AG09309 (cell line): ENCODE measurements at places on chromosomes 1 and 21.

GRCh38 chr1:230005040-230005439, 62.0 kb upstream of the GALNT2 start:
- no peak for DNase-seq

- DNase-seq = no peak
Observed at GRCh38 chr1:156742017-156742416, 1.1 kb upstream of the MRPL24 start.

GRCh38 chr1:71027991-71028390, 19.6 kb downstream of the PTGER3 start:
- DNase-seq = no peak

GRCh38 chr1:193070942-193071341, 11.5 kb downstream of the RO60 start:
- no peak for DNase-seq

GRCh38 chr1:91170571-91170970, 148.7 kb upstream of the ZNF644 start:
- DNase-seq = no peak

DNA sequence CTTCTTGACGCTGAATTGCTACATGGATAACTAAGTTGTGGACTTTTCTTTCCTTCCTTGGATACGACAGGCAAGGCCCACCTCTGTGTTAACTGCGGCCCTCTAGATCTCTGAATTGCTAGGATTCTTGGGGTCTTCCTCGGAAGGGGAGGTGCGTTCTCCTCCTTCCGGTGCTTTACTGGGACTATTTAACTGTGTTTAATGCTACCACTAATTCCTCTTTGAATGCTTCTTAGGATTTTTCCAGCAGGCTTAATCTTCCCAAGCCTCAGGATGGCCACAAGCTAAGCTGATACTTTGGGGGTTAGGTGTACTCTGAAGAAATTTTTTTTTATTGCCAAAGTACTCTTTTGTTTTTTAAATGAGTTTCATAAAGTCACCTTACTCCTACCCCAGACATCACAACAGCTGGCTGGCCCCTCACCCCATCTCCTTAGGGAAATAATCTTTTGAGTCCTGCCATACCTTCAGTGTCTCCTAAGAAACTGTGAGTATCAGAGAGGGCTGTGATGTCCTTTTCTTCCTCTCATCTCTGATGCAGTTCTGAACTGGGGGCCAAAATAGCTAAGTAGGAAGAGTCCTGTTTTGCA, 21.4 kb downstream of the KIRREL1 start:
- DNase-seq = no peak

DNA sequence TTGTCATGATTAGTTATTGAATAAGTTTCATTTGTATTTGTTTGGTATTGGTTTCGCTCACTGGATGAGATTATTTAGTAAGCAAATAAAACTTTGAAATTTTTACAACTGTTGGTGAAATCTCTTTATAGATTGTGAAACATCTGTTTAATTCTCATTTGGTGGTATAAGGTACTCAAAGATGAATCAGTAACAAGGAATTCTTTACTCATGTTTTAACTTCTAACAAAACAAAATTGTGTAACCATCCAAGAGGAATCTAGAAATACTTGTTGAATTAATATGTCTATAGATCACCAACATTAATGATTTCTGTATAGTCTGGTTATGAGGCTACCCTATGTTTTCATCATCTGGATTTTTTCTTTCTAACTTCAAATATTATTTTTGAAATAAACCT, 62.8 kb upstream of the USP25 start:
- peak; percentile 13 for DNase-seq

DNA sequence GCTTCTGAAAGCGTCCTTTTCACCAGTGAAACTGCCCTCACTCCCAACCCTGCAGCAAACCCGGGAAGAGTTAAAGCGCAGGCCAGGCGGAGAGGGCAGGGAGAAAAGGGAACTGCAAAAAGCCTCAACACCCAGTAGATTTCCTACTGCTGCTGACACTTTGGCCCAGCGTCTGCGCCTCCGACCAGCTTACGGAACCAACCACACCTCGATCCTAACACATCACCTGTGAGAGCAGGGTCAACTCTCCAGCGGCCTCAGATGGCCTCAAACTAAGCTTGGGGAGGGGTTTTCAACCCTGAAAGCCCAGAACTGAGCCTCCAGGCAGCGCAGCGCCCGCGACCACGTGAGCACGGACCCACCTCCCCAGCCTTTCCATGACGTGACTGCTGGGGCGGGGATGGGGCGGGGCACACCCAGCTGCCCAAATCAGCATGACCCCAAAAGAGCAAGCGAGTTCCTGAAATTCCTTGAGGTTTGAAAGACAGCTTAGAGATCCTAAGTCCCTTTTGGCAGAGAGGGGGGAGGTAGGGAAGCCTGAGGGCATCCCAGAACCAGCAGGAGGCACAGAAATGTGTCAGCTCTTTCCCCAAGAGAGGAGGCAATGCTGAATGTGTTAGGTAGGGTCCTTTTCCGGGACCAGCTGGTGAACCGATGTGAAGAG, 59.1 kb downstream of the ITPKB start:
- DNase-seq = no peak

DNA sequence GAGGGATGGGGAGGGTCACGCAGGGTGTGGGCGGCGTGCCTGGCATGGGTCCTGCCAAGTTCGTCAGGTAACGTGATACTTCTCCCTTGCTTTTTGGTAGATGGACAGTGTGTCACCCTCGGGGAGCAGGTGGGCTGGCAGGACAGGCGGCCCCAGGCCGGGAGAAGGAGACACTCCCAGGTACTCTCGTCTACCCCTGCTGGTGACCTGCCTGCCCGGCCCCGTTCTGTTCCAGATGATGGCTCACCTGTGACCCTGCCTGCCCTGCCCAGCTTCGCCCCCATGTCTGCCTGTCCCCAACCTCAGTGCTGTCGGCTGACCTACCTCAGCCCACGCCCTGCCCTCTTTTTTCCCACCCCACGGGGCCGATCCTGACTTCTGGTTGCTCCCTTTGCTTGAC, 144.7 kb downstream of the PCBP3 start:
- no peak for DNase-seq

GRCh38 chr1:212328248-212328647, 43.0 kb downstream of the PPP2R5A start:
- DNase-seq = no peak

DNA sequence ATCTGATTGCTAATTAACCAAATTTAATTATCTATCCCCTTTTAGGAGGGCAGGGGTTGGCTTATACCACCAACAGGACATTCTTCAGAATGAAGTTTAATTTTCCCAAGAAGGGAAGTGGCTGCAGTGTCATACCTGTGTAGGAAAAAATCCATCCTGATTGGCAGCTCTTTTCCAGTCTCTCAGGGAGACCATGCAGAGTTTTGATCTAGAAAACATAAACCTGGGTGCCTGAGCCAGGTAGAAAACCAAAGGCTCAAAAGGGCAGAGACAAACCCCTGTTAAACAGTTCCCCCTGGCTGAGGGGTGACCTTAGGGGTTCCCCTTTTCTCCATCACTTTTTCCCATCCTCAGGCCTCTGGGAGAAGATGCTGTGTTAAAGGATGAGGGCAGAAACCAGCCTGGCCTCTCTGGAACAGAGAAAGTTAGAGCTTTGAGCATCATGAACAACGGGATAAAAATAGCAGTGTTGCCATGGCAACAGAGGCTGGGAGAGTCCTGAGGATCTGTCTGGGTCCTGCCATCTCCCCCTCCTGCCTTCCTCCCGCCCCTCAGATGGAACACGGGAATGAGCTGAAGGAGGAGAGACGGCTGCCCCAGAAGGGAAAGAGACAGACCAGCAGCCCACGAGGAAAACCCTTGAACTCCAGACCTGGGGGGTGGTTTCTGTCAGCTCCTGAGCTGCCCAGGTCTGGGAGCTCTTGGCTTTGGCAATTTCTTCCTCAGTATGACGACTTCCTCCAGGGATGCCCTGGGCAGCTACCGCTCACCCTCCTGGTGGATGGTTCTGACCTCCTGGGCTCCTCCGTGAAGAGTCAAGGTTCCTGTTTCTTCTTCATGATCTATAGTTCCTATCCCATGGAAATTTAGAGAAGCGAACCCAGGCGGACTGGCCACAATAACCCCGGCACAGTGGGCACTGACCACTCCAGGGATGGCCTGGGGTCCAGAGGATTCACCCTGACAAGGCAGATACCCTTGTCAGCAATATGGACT, 14.0 kb upstream of the LEMD1 start:
- DNase-seq = no peak

DNA sequence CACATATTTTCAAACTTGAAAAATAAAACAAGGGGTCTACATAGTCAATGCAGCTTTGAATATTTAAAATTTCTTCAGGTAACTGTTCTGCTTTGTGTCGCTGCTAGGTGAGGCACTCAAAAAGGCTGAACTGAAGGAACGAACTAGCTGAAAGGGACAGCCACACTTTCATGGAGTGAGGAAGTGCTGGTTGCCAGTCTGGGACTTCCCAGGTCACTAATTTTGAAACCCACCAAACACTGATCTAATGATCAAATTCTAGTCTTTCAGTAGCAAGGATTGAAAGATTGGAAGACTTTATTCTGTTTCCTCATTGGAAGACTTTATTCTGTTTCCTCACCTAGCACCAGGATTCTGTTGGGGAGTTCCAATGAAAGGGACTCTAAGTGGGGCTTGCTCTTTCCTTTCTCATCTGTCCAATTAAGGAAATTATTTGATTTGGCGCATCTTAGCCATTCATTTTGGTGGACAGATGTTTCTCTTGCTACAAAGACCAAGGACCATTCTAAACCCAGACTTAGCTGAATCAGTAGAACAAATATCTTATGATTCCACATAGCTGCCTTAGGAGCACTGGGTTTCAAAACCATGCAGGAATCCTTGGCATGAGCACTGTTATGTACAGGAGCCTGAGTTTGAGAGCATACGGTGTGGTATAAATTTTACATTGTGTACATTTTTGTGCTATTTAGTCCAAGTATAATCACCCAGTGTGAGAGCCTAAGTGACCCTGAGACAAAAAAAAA, 10.9 kb upstream of the ARID1A start:
- no peak for DNase-seq

GRCh38 chr21:46265736-46266525, 19.5 kb downstream of the MCM3AP start:
- DNase-seq = no peak

DNA sequence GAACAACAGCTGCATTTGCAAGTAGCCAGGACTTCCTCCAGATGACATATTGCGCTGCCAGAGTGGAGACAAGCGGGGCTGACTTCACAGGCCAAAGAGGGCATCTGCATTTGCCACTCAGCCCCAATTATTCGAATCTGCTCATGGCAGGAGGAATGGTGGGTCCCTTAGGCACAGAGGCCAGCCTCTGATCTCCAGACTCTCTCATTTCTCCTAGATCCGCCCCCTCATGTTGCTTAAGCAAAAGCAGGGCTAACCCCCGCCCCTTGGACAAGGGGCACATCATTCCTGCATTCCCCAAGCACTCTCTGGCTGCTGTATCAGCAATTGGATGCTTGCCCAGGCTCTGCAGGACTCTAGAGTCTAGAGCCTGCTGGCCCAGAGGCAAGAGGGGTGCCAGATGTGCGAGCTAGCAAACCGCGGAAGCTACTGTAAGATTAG, 262.4 kb downstream of the ST6GALNAC3 start:
- peak; percentile 70 for DNase-seq

DNA sequence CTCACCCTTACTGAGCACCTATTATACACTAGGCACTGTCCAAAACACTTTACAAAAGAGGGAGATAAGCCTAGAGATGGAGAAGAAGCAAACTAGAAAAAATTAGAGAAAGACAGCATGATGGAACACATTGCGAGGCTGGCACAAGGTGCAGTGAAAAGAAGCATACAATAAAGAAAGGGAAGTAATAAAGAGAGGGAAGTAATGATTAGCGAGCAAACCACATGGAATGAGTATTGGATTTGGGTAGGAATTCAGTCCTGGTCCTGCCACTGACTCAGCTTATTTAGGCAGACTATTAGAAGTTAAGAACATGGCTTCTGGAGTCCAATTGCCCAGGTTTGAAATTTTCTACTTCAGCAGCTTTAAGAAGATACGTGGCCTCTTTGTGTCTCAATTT, 32.6 kb upstream of the FNBP1L start:
- no peak for DNase-seq

- DNase-seq = no peak
Observed at GRCh38 chr1:112524986-112525385, 16.2 kb downstream of the WNT2B start.

DNA sequence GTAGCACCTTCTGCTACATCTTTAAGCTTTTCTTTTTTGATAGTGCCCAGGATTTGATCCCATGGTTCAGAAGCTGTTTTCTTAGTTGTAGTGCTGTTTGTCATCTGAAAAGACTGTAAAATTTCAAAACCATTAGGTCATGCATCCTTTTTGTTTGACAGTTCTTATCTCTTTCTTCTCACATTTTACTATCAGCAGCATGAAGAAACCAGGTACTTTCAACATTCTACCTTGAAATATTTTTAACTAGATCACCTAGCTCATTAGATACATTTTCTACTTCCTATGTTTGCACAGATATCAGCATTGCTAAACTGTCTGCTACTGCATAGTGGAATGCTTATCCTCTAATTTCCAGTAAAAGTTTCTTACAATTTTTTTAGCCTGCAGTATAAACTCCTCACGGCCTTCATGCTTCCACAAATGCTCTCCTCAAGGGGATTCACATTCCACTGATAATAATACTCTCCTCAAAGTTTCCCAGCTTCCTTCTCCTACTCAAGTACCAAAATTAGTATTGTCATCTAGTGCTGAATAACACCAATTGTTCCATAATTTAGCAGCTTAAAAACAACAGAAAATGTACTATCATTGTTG, 243.9 kb upstream of the ZRANB2 start:
- DNase-seq = no peak

DNA sequence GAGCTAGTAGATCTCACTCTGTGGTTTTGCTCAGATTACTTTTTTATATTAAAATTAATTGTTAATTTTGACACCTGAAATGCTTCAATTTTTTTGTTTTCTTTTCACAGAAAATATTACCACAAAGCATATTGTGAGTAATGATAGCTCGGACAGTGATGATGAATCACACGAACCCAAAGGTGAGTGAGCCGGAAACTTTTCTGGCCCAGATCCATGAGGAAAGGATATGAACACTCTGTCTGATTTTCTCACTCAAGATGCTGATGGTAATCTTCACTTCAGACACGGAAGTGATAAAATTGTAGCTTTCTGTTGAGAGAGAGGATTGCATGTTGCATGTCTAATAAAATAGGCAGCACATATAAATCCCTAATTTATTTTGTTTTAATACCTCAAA, 121.8 kb downstream of the PLA2G4A start:
- DNase-seq = no peak

DNA sequence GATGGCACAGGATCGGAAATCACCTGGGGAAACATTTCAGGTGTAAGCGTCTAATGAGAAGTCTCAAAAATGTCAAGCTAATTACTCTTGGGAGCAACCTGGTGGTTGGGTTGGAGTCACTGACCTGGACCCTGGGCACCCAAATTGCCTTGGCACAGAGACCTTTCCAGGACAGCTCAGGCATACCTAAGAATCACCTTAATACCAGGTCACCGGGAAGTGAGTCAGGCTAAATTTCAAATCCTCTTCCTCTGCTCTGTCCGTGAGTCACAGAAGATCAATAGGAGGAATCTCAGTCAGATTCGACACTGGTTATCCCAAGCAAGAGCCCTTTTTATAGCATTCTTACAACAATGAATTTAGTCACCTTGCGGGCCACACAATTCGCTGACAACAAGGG, 179.6 kb upstream of the CAMK1G start:
- DNase-seq = no peak
